NCI-H1092 (cell line): ENCODE measurements at places on chromosomes 16 and 17.

- no peak for DNase-seq
Observed at GRCh38 chr17:50767030-50767429, 288 bp downstream of the ANKRD40CL start.

- no peak for DNase-seq
Observed at GRCh38 chr16:85910854-85911247, 11.9 kb downstream of the IRF8 start.

DNA sequence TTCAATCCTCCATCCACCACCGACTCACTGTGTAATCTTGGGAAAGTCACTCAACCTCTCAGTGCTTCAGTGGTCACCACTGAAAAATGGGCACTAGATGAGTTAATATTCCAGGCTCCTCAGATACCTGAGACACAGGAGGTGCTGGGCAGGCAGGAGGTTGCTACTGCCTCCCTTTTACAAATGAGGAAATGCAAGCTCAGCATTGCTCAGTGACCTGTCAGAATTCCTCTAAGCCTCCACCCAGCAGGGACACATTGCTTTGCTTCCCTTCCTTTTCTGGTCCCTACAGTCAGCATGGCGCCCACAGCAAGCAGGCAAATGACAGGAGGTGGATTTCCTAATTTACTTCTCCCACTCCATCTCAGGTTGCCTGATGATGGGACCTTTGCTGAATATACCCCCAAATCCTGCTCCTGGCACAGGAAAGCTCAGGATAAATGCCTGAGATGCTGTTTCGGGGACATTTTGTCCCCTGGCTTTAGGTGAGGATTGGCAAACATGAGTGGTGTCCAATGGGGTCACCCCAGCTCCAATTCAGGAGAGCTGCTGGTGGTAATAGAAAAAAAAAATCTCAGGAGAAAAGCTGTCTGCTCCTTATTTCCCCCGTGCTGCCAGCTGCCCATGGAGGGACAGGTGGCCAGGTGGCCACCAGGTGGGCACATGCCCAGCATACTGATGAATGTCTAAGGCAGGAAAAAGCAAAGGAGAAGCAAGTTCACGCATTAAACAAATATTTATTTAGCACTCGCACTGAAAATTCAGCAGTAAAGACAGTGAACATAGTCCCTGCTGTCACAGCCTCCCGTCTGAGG lies 5.0 kb upstream of the KRT13 start:
- DNase-seq: no peak

GRCh38 chr17:65547253-65547670 lies 14.2 kb downstream of the AXIN2 start:
- DNase-seq: no peak

GRCh38 chr17:82873521-82873920 lies 33.7 kb upstream of the ZNF750 start:
- DNase-seq: no peak

- DNase-seq: no peak
Observed at GRCh38 chr16:7290682-7291081, 42.0 kb upstream of the RBFOX1 start.

DNA sequence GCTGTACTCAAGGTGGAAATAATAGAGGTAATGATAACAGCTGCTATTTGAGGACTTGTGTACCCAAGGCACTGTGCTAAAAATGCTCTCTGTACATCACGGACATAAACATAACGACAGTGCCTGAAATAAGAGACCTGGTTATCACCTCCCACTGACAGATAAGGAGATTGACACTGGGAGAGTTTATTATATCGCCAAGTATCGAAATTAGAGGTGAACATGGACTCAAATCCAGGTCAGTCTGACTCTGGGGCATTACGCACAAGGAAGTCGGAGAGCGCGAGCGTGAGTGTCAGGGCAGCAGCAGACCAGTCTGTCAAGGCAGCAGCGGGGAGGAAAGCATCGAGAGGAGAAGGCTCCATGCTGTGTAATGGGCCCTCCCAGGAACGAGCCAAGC lies 57.1 kb downstream of the GOSR1 start:
- DNase-seq: no peak

DNA sequence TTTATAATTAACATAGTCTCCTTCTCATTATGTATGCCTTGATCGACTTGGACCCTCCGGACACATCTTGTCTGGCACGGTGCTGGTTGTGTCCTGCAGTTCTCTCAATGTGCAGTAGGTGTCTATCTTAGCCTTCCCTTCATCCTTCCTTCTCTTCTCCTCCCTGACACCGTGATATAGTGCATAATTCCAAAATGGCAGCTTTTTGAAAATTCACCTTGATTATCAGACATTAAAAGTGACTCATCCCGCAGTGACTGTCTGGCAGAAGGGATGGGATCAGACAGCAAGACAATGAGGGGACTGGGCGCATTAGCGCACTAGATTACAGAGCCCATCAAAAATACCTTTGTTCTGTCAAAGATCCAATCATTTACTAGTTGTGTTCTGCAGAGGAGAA lies 70.0 kb upstream of the PMFBP1 start:
- peak; percentile 46 for DNase-seq

- DNase-seq: no peak
Observed at GRCh38 chr17:50917418-50917743, 51.2 kb upstream of the TOB1 start.

DNA sequence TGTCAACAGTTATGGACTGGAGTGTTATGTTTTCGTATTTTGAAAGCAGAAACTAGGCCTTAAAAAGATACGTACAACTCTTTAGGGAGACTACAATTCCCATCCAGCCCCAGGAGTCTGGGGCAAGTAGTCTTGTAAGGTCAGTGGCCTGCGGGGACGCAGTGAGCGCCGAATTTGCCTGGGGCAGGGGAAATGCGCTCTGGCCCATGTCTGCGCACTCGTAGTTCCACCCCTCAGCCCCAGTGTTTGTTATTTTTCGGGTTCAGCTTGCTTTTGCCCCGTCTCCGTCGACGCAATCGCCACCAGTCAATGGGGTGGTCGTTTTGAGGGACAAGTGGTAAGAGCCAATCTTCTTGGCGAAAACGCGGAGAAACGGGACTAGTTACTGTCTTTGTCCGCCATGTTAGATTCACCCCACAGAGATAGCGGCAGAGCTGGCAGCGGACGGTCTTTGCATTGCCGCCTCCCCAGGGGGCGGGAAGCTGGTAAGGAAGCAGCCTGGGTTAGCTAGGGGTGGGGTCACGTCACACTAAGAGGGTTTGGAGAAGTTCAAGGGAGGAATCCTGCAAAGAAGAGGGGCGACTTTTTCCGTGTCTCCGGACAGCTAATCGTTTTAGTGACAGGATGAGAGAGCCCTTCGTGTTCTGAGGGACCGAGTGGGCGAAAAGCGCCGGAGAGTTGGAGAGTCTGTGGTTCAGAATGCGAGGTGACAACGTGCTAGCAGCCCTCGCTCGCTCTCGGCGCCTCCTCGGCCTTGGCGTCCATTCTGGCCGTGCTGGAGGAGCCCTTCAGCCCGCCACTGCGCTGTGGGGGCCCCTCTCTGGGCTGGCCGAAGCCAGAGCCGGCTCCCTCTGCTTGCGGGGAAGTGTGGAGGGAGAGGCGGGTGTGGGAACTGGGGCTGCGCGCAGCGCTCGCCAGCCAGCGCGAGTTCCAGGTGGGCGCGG lies 1.1 kb upstream of the BRCA1 start:
- no peak for DNase-seq

DNA sequence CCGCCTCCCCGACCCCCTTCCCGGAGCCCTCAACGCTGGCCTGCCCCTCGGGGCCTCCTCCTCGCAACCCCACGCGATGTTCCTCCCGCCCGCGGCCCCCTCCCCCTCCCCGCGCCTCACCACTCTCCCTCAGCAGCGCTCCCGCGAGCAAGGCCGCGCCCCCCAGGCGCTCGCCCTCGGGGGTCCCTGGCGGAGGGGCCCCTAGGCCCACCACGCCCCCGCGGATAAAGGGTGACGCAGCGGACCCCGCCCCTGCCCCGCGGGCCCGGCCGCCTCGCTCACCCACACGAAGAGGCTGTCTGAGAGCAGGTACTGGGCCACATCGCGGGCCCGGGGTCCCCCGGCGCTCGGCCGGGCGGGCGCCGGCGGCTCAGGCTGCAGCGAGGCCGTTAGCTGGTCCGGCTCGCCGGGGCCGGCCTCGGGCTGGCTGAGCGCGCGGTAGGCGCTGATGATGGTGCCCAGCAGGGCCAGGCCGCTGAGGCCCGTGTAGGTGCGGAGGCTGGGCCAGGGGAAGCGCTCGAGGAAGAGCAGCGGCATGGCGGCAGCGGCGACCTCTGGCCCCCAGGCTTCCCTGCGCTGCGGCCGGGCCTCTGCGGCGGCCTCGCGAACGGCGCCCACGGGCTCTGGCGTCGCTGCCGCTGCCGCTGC lies 430 bp downstream of the AMFR start:
- DNase-seq: peak; percentile 9

- no peak for DNase-seq
Observed at GRCh38 chr16:57536306-57537193, at the start of gene CCDC102A. TSS of gene CCDC102A (minus strand) at chr16:57536571. CDS start at chr16:57529177, 7,394 bp downstream.

GRCh38 chr16:20026361-20027072 lies 47.2 kb downstream of the GPR139 start:
- DNase-seq: no peak

DNA sequence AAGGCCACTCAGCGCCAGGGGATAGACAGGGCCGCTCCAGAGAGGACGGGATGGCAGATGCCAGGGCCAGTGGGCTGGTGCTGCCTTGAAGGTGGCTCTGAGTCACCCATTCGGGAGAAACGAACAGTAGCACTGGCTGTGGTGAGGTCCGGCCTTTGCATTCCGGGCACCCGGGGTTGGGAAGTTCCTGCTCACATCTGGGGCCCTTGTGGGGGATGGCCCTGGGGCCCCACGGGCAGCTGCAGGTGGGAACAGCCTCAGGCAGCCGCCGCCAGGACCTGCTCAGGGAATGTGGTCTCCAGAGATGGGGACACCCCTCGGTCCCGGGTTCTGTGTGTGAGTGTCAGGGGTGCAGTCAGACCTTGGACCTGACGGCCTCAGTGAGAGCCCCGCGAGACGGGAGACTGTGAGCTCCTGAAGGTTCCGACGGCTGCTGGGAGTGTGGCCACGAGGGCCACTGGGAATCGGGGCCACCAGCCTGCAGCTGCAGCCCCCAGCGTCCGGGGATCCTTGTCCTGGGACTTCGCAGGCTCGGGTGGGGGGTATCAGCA lies 1.4 kb downstream of the CBFA2T3 start:
- no peak for DNase-seq

- no peak for DNase-seq
Observed at GRCh38 chr16:67703626-67704025, 15.5 kb downstream of the GFOD2 start.

GRCh38 chr16:53844804-53845203 lies 140.8 kb downstream of the FTO start:
- no peak for DNase-seq

DNA sequence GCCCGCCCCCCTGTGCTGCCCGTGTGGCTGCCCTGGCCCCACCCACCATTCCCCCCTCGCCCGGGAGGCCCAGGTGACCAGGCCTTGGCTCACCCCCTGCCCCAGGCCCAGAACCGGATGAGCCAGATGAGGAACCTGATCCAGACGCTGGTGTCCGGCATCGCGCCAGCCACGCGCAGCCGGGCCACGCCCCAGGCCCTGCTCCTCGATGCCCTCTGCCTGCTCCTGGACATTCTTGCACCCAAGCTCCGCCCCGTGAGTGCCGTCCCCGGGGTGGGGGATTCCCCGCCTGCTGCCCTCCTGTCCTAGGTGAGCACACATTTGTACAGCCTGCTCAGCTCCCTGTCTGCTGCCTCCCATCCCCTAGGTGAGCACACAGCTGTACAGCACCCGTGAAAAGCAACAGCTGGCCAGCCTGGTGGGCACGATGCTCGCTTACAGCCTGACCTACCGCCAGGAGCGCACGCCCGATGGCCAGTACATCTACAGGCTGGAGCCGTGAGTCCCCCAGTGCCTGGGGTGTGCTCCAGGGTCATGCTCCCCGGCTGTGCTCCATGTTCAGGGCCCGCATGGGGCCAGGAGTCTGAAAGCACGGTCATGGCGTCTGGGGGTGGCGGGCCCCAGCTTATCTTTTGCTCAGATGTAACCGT lies 4.8 kb downstream of the GNG13 start:
- DNase-seq: no peak

DNA sequence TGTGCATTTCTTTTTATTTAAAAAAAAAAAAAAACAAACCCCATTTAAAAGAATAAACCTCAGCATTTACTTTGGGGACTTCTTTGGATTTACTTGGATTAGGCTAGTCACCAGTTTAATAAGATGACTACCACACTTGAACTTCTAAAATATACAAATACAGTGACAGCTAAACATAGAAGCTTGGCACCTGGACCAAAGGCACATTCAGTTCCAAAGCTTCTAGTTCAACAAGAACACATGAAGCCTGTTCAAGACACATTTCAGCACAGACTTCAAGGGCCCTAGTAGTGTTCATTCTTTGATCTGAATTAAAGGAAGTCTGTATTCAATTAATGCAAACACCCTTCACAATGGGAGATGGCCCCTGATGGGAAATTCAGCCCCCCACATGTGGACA lies 11.6 kb upstream of the ROGDI start:
- no peak for DNase-seq

- DNase-seq: no peak
Observed at GRCh38 chr17:78045316-78045715, 83.2 kb downstream of the TMC6 start.

- no peak for DNase-seq
Observed at GRCh38 chr16:5756969-5757368, 659.4 kb upstream of the EEF2KMT start.
